SJSA1 (cell line): ENCODE measurements at places on chromosomes 6 and 20. TPM values are rescaled to one million over a fixed set of nuclear protein-coding genes. Genes with fewer than 3 reads are reported as not detected.

DNA sequence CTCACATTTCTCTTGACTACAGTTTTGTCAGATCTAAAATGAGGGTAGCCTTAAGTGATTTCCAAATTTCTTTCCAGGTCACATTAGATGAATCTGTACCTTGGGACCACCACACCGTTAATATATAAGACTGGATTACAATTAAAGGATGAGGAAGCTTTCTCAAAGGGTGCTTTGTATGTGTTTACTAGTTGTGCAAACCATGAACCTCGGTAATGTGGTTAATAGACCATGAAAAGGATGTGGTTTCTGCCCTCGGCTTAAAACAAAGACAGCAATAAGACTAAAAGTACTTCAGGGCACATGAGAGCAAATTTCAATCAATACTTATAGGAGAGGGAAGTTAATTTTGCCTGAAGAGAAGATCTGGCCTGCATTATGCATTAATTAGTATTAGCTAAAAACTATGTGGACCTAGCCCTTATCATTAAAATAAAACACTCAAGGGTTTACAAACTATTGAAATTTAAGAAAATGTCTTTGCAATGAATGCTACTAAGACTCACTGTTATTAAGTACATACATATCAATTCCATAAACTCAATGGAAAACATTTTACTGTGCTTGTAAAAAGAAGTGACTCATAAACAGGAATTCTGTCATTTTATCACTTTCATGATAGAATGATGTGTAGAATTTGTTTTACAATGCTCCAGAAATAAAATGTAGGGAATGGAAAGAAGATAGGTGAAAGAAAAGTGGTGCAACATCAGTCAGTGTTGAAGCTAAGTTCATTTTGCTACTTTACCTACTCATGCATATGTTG is 936 bp upstream of the TMX4 start:
- peaks cover 5% of the 10 kb centered on the region; the same call in 1 of the 2 replicates for H3K36me3 ChIP-seq
- DNase-seq: no peak
- no peaks in the 10 kb centered on the region for H3K27me3 ChIP-seq
- no peak overlapping the region for H3K27ac ChIP-seq
- peaks cover 16% of the 10 kb centered on the region for H3K4me1 ChIP-seq
- H3K4me3 ChIP-seq: no peak overlapping the region

ETV7 gene
- 2.0 TPM in 1 of 2 replicates, not detected in the other for total RNA-seq

DNA sequence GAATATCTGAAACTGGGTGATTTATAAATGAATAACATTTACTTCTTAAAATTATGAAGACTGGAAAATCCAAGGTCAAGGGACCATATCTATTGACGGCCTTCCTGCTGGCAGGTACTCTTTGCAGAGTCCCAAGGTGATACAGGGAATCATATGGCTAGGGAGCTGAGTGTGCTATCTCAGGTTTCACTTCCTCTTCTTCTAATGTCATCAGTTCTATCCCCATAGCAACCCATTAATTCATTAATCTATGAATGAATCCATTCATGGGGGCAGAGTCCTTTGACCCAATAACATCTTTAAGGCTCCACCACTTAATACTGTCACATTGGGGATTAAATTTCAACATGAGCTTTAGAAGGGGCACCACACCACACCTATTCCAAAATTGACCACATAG is 772.0 kb downstream of the HACE1 start:
- H3K27me3 ChIP-seq: no peaks in the 10 kb centered on the region
- H3K36me3 ChIP-seq: no peaks in the 10 kb centered on the region
- no peak overlapping the region for H3K4me3 ChIP-seq
- H3K4me1 ChIP-seq: no peaks in the 10 kb centered on the region

GRCh38 chr6:134287859-134288537 is 29.9 kb downstream of the SGK1 start:
- peaks cover 17% of the 10 kb centered on the region for H3K4me1 ChIP-seq
- no peaks in the 10 kb centered on the region for H3K27me3 ChIP-seq
- peak overlapping the region; percentile 72 for H3K27ac ChIP-seq
- DNase-seq: no peak
- H3K36me3 ChIP-seq: no peaks in the 10 kb centered on the region

SIRT5 gene
- 2.0 and 5.1 TPM in 2 replicates for total RNA-seq

ENPP5 gene
- total RNA-seq: 0.94 and 2.8 TPM in 2 replicates

DNA sequence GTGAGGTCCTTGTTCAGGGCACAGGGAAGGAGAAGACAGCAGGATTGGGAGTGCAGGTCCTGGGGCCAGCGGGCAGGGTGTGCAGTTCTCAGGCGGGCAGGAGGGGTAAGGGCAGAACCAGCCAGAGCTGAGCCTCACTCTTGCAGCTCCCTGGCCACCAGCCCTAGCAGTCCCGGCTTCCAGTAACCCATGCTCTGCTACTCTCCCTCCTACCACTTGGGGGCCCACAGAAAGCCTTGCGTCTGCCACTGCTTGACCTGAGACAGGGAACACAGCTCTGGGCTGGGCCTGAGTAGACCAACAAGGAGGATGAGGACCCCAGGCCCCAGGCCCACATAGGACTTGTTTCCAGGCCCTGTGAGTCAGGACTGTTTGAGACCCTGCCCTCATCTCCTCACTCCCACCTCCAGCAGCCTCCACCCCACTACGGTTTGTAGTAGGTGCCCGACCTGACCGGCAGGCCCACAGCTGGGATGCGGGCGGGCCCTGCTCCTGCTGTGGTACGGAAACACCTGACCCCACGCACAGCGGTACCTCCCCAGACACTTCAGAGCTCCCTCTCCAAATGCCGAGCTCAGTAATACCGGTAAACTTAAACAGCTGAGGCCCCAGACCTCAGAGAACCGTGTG is 39.2 kb downstream of the KCNK5 start:
- no peak overlapping the region for H3K27ac ChIP-seq
- H3K36me3 ChIP-seq: no peaks in the 10 kb centered on the region
- H3K4me1 ChIP-seq: no peaks in the 10 kb centered on the region
- H3K4me3 ChIP-seq: no peak overlapping the region
- no peaks in the 10 kb centered on the region for H3K27me3 ChIP-seq
- DNase-seq: no peak

DNA sequence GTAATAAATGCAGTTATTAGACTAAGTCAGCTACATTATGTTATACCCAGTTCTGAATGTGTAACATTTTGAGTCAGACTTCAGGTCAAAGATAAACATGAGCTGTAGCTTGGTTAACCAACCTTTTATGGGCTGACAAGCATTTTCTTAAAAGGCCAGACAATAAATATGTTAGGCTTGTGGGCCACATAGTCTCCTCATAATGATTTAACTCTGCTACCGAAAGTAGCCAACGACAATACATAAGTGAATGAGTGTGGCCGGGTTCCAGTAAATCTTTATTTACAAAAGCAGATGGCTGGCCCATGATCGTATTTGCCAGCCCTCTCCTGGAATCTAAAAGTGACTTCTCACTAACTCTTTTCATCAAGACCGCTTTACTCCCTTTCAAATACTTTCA is 49.9 kb downstream of the ATG5 start:
- peak overlapping the region; percentile 15 for H3K27ac ChIP-seq
- no peak overlapping the region for H3K4me3 ChIP-seq
- H3K27me3 ChIP-seq: no peaks in the 10 kb centered on the region

GRCh38 chr6:106106276-106107042 is 20.3 kb downstream of the PRDM1 start:
- no peaks in the 10 kb centered on the region for H3K27me3 ChIP-seq
- peaks cover 22% of the 10 kb centered on the region for H3K36me3 ChIP-seq
- no peaks in the 10 kb centered on the region for H3K4me1 ChIP-seq
- no peak overlapping the region for H3K4me3 ChIP-seq

DNA sequence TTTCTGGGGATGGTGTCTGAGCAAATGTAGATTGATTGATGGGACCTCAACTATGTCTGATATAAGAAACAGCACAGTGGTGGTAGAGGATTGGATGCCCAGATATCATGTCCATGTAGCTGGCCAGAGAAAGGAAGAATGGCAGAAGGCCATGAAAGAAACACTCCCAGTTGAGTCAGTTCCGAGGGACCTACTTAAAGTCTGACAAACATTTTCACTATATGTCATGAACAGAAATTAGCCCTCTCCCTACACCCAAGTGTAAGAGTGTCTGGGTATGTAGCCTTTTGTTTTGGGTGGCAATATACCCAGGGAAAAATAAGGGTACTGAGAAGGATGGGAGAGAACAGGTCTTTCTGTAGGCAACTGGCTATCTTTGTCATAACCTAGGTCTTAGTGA is 434.2 kb downstream of the BCKDHB start:
- no peak overlapping the region for H3K4me3 ChIP-seq
- H3K27ac ChIP-seq: peak overlapping the region; percentile 94
- H3K27me3 ChIP-seq: no peaks in the 10 kb centered on the region

DNA sequence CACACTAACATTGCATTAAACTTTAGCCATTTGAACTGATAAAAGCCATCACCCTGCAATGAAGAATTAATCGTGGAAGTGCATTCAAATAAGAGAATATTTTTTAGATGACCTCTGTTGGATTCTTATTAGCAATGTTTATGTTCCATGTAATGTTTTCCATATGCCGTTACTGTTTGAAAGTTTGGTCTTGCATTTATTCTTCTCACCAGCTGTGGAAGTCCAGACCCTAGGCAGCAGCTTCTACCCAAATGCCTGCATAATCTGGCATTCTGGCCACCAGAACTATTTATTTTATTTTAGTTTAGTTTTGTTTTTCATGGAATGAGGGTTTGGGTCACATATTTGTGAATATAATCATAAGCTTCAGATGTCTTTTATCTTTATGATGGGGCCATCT is 140.4 kb downstream of the SAMD5 start:
- H3K27me3 ChIP-seq: no peaks in the 10 kb centered on the region
- no peak overlapping the region for H3K27ac ChIP-seq
- H3K4me3 ChIP-seq: no peak overlapping the region
- no peaks in the 10 kb centered on the region for H3K36me3 ChIP-seq
- peak; percentile 62 for DNase-seq

- H3K27me3 ChIP-seq: no peaks in the 10 kb centered on the region
- no peaks in the 10 kb centered on the region for H3K36me3 ChIP-seq
- H3K4me1 ChIP-seq: no peaks in the 10 kb centered on the region
Observed at GRCh38 chr6:160146454-160147145, 25.0 kb downstream of the SLC22A1 start.

GRCh38 chr20:46357030-46357514 is 48.8 kb upstream of the CDH22 start:
- no peak overlapping the region for H3K27ac ChIP-seq
- H3K36me3 ChIP-seq: peaks cover 53% of the 10 kb centered on the region
- no peak for DNase-seq
- no peak overlapping the region for H3K4me3 ChIP-seq

GRCh38 chr20:46343975-46344357 is 35.7 kb upstream of the CDH22 start:
- H3K4me3 ChIP-seq: no peak overlapping the region
- no peak for DNase-seq
- H3K27me3 ChIP-seq: peaks cover 60% of the 10 kb centered on the region
- no peaks in the 10 kb centered on the region for H3K36me3 ChIP-seq
- H3K27ac ChIP-seq: no peak overlapping the region
- H3K4me1 ChIP-seq: no peaks in the 10 kb centered on the region

GRCh38 chr6:41326092-41326491 is 9.3 kb upstream of the NCR2 start:
- no peak for DNase-seq
- H3K27me3 ChIP-seq: peaks cover 59% of the 10 kb centered on the region
- peaks cover under 1% of the 10 kb centered on the region for H3K4me1 ChIP-seq
- no peaks in the 10 kb centered on the region for H3K36me3 ChIP-seq

GRCh38 chr6:88238065-88238464 is 71.9 kb upstream of the CNR1 start:
- DNase-seq: no peak
- no peaks in the 10 kb centered on the region for H3K27me3 ChIP-seq
- no peaks in the 10 kb centered on the region for H3K4me1 ChIP-seq
- no peak overlapping the region for H3K27ac ChIP-seq

HLA-DRA gene
- not detected in 2 replicates for total RNA-seq

- DNase-seq: no peak
- no peak overlapping the region for H3K4me3 ChIP-seq
- no peaks in the 10 kb centered on the region for H3K4me1 ChIP-seq
- H3K27ac ChIP-seq: no peak overlapping the region
- no peaks in the 10 kb centered on the region for H3K27me3 ChIP-seq
- peaks cover 7% of the 10 kb centered on the region for H3K36me3 ChIP-seq
Observed at GRCh38 chr6:106300944-106301343, 24.6 kb downstream of the ATG5 start.

CCN6 gene
- total RNA-seq: not detected in 2 replicates

DNA sequence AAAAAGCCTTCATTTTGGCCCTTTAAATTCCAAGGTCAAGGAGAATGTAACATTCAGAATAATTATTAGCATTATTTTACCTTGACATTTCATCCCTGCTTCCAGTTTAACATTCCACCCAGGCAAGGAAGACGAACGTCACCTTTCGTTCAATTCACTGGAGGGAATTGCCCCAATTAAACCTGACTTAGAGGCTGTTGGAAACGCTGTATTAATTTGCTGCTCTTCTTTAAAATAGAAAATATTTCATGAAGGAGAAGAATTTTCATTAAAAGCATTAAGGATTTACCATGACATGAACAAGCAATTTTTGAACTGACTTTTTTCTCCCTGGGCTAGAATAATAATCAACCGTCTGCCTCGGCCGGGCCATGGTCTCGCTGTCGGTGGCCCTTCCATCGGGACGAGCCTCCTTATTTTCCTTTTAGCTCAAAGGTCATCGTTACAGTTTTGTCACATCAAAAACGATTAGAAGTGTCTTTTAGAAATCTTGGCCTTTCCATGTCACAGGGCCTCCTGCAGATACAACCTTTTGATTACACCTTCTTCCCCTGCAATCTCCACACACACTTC is 282.9 kb upstream of the SOX4 start:
- H3K36me3 ChIP-seq: no peaks in the 10 kb centered on the region
- H3K4me3 ChIP-seq: no peak overlapping the region
- H3K27ac ChIP-seq: no peak overlapping the region
- no peak for DNase-seq
- H3K27me3 ChIP-seq: no peaks in the 10 kb centered on the region
- no peaks in the 10 kb centered on the region for H3K4me1 ChIP-seq

DNA sequence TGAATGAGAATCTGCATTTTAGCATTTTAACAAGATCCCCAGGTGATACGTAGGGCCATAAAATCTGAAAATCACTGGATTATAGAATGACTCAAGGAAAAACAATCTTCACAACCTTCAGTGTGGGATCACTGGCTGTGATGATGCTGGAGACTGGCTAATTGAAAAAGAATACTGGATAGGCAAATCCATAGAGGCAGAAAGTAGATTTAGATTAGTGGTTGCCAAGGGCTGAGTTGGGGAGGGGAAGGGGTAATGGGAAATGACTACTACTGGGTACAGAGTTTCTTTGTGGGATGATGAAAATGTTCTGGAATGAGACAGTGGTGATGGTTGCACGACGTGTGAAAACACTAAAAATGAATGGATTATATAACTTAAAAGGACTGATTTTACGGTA is 84.1 kb downstream of the CDK19 start:
- no peak overlapping the region for H3K27ac ChIP-seq
- H3K4me3 ChIP-seq: no peak overlapping the region
- no peaks in the 10 kb centered on the region for H3K27me3 ChIP-seq
- DNase-seq: no peak

ERVFRD-1 gene
- total RNA-seq: not detected in 2 replicates

GHRH gene
- not detected in 2 replicates for total RNA-seq
